H4 (cell line): ENCODE measurements at places on chromosomes 1 and 21. TPM values are rescaled to one million over a fixed set of nuclear protein-coding genes. Genes with fewer than 3 reads are reported as not detected.

The SAMD13 gene
- total RNA-seq: 0.29 and 2.3 TPM in 2 replicates

The FCRL4 gene
- not detected in 2 replicates for total RNA-seq

The ZNF362 gene
- 3.6 and 5.0 TPM in 2 replicates for total RNA-seq

The C2CD4D gene
- total RNA-seq: not detected in 2 replicates

The RHD gene
- not detected in 2 replicates for total RNA-seq

The NR0B2 gene
- total RNA-seq: not detected in 2 replicates

The FALEC gene
- total RNA-seq: not detected in 2 replicates

The SMIM1 gene
- total RNA-seq: not detected in 2 replicates

The TEKT2 gene
- not detected in 2 replicates for total RNA-seq

The FCRL5 gene
- not detected in 2 replicates for total RNA-seq

The DISC1 gene
- total RNA-seq: 3.4 and 3.8 TPM in 2 replicates
